ENCODE measurements at places on chromosomes 16 and 17.

DNA sequence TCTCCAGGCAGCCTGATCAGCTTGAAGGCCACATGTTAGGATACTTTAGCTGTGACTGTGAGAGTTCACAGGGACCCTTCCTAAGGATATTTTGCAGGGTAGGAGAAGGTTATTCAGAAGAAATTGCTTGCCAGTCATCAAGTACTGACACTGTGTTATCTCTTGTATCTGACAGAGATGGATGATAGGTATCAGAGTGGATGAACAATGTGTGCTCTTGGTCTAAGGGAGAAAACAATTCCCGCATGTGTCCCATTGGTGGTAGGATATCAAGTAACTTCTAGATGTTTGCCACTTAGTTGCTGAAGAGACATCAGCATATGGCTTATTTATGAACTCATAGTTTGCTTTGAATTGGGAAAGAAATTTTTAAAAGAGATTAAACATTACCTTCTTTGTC lies 219.3 kb downstream of the SPECC1 start:
- DNase-seq: no peak

DNA sequence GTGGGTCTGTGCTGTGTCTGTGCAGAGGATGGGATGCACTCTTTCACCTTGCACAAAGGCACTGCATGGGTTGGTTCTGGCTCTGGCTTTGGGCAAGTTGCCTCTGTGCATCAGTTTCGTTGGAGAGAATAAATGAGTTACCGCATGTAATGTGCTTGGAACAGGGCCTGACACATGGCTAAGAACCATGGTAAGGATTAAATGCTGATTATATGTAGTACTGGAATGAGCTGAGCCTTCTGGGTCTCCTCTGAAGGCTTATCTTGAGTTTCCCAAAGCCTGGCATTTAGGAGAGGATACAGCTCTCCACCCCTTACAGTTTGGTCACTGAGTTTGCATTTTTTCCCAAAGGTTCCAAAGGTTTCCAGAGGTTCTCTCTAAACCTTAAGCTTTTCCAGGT lies 69.1 kb downstream of the KSR1 start:
- no peak for DNase-seq

DNA sequence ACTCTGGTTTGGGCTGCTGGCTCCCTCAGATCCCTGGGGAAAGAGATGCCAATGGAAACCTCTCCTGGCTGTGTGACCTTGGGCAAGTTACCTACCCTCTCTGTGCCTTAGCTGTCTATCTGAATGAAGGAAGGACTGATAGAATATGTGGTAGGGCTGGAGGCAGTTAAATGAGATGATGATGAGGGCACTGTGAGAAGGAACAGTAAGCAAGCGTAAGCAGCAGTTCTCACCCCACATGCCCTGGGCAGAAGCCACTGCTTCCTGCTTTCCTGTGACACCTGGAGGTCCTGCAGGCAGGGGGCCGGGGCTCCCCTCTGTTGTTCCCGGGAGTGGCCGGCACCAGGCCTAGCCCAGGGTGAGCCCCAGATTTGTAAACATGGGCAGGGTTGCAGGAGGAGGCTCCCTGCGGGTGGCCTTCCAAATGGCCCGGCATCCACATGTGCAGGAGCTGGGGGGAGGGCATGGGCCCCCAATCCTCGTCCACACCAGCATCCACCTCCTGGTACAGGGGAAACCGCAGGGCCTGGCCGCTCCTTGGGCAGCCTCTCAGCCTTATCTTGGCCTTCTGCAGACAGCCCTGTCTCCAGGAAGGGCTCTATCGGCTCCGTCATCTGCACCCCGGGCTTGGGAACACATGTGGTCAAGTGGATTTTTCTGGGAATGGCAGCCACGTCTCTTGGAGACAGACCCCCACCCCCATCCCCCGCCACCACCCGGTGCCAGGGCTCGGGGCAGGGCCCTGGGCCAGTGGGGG lies 235.6 kb upstream of the GSE1 start:
- DNase-seq: no peak

GRCh38 chr16:14011846-14012245 lies 59.3 kb upstream of the MRTFB start:
- no peak for DNase-seq

All from brain microvascular endothelial cell (primary cell).